ENCODE measurements at places on chromosomes 7 and 10.

DNA sequence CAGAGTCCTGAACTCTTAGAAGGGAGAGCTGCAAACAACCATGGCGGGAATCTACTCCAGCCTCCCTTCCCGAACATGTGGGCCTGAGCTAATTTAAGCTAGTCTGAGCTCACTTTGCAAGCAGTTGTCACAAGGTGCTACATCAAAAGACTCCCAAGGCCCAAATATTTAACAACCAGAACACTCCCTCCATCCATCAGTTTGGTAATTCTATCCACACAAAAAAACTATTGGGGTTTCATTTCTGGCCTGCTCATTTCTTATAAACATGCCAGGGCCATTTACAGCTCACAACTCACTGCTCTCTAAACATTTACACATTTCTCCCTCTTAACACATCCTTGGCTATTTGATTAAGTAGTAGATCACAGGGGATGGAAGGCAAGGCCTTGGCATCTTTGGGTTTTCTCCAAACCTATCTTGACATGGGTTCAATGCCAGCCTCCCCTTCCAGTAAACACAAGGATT lies 263.4 kb downstream of the KCNMA1 start:
- DNase-seq = no peak

DNA sequence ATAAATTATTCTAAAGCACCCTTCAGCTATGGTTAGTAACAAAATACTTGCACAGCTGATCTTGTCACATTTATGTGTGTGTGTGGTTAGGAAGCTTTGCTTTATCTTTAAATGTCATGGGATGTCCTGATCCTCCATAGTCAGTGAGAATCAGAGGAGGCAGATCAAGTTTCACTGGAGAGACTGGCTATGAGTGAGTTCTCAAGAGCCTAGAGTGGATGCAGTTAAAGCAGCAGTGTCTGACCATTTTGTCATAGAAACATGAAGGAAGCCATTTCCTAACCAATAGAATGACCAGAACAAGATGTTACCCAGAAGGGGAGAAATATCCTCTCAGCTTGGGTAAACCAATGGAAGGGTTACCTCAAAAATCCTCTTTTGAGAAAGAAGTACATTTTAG lies 207.2 kb upstream of the DKK1 start:
- DNase-seq = peak; percentile 18

GRCh38 chr7:94632338-94633013 lies 23.5 kb downstream of the SGCE start:
- DNase-seq = peak; percentile 96

DNA sequence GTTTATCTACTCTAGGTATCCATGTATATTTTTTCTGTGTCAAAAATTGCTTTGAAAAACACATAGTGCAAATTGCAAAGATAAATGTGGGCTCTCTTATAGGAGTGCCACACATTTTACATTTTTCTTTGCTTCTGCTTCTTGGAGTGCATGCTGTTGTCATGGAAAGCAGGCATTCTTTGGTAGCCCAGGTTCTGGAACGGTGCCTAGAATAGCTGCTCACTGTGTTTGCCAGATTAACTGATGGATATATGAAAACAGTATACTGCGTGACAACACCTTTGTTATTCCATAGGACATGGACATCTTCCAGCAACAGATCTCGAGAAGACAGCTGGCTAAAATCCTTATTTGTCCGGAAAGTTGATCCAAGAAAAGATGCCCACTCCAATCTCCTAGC lies 13.4 kb downstream of the NIPSNAP2 start:
- DNase-seq = peak; percentile 89
